Testis (tissue), 5 donors: ENCODE measurements at places on chromosomes 4 and X. TPM values are rescaled to one million over a fixed set of nuclear protein-coding genes. Genes with fewer than 3 reads are reported as not detected.

ARHGAP6 gene
- 5.7 TPM for total RNA-seq

SH3BGRL gene
- total RNA-seq: 158 TPM

MAGEA8 gene
- 2.0 TPM for total RNA-seq

KIF4A gene
- total RNA-seq: 2.0 TPM

MAGEE2 gene
- total RNA-seq: not detected

TMPRSS11D gene
- total RNA-seq: 0.19 TPM

CCDC110 gene
- 39.1 TPM for total RNA-seq

TIMM8A gene
- total RNA-seq: 11.1 TPM

TSPAN5 gene
- total RNA-seq: 30.8 TPM

PRKG2 gene
- 1.7 TPM for total RNA-seq

MID1 gene
- total RNA-seq: 18.3 TPM

RNF175 gene
- 0.63 TPM for total RNA-seq

ATP1B4 gene
- not detected for total RNA-seq

FRMD7 gene
- 0.06 TPM for total RNA-seq

ABCG2 gene
- 9.5 TPM for total RNA-seq
